Bone marrow (tissue), 2 donors: ENCODE measurements at places on chromosomes 12 and 14.

DNA sequence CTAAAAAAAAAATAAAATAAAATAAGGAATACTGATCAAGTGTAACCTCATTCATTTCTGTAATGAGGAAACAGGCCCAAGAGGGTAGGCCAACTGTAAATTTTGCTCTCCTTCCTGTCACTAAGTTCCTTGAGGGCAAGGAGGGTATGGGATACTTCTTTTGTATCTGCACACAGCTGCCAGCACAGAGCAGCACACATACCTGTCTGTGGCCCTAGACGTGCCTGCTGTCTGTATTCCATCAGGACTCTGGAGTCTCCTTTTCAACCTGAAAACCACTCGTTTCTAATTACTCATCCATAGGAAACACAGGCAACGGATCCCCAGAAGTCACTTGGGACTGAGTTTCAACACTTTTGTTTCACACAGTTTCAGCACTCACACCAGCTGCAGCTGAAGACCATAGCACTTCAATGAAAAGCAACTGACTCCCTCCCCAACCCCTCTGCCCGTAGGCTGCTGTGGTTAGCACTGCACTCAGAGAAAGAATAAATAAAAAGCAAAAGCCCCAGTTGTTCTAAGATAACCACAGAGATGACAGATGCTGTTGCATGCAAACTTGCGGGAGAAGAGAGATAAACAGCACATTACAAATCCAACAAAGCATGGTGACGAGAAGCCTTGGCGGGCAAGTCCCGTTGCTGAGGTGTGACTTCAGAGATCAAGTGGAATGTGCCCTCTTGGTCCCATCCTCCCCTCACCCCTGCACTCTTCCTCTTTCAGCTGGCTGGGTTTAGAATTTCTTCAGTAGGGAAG, 24.9 kb downstream of the CRACR2A start:
- DNase-seq, result no peak

GRCh38 chr12:49542592-49543160, 3.8 kb downstream of the KCNH3 start:
- no peak for DNase-seq

GRCh38 chr12:31245822-31246469, 80.0 kb downstream of the SINHCAF start:
- DNase-seq, result no peak

GRCh38 chr12:58757422-58757821, 162.9 kb downstream of the LRIG3 start:
- DNase-seq, result no peak

- no peak for DNase-seq
These were observed 36.5 kb downstream of the FBXO33 start for GRCh38 chr14:39395555-39396254.

DNA sequence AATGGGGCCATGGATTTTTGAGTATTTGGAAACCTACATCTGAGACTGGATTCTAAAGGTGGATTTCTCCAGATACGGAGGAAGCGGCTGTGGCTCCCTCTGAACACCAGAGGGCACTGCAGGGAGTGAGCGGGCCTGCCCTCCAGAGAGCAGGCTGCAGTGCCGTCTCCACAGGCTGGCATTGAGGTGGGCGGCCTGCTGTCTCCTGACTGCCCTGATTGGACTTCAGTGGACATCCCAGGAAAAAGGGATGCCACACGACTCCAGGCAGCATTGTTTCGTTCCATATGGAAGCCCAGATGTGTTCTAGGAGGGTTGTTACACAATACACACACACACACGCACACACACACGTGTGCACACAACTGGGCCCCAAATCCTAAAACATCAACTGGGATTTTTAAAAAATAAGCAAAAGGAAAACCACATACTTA, 20.9 kb upstream of the ANO2 start:
- no peak for DNase-seq

DNA sequence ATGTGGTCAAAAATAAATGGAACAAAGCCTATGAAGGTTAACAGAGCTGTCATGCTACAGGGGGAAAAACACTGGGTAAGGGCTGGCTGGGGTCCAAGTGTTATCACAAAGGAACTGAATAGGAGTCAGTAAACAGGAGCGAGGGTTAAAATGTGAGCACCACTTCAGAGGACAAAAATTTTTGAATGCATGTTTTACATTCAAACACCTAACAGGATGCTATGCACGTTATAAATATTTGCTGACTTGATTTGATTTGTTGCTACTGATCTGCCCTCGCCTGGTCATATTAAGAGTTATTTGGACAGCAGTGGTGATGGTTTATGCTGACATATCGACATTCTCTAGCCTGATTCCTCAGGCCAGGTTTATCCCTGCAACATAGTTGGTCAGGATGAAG, 7.4 kb upstream of the KTN1 start:
- no peak for DNase-seq

GRCh38 chr12:15122344-15122743, 98.9 kb downstream of the RERG start:
- no peak for DNase-seq

GRCh38 chr12:87760943-87761342, 268.3 kb downstream of the C12orf50 start:
- no peak for DNase-seq

DNA sequence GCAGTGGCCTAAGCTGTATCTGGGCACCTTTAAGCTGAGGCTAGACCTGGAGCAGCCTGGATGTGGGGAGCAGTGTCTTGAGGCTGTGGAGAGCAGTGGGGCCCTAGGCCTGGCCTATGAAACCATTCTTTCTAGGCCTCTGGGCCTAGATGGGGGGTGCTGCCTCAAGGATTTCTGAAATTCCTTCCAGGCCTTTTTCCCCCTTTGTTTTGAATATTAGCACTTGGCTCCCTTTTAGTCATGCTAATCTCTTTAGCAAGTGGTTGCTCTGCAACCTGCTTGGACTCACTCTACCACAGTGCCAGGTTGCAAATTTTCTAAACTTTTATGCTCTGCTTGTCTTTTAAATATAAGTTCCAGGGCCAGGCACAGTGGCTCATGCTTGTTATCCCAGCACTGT, 41.6 kb upstream of the RFX4 start:
- no peak for DNase-seq

DNA sequence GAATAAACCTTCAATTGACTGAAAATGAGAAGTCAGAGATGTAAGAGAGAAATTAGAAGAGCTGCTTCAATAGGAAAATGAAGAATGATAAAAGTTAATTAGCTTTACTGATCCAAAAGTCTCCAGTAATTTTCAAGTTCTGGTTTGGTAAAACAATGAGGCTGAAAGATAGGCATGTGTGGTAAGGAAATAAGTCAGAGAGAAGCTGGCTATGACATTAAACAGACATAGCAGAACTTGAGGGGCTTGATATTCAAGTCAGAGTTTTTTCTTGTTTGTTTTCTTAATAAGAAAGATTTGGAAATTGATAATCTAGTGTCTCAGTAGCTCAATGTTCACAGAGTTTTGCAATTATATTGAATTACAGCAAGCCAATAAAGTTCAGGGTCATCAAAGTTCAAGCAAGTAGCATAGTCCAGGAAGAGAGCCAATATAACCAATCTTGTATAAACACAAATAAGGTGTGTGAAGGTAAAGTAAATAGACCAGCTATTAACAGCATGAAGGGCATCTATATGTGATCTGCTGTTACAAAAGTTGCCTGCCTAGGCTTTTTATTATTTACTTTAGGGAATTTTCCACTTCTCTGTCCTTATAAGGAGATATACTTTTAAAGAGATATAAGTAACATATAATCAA, 1111.5 kb downstream of the TRHDE start:
- no peak for DNase-seq

DNA sequence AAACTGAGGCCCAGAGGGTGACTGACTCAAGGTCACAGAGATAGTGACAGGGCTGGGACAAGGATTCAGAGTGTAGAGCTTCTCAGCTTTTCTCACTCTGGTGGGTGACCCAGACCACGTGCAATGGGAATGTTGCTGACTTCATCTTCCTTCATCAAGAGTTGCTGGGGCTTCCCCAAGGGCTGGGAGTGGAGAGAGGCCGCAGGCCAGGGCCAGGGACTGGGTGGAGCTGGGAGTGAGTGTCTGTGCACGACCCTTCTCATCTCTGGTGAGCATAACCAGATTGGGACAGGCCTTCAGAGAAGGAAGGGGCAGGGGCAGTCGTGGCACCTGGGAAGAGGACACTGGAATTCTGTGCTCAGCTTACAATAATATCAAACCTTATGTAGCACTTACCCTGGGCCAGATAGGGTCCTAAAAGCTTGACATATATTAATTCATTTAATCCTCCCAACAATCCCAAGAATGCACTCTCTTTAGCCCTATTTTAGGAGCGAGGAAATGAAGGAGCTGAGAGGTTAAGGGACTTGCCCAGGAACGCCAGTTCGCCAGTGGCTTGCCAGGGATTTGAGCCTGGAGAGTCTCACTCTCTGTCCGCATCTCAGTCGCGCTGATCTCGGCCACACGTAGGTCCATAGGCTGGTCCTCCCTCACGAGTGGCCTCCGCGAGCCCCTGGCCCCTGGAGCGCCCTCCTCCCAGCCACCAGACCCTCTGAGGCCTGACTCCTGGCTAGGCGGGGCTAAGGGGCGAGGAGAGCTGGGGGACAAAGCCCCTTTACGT, 15.8 kb downstream of the KRT18 start:
- DNase-seq, result no peak

GRCh38 chr14:24534286-24534685, 26.2 kb upstream of the CMA1 start:
- DNase-seq, result no peak

DNA sequence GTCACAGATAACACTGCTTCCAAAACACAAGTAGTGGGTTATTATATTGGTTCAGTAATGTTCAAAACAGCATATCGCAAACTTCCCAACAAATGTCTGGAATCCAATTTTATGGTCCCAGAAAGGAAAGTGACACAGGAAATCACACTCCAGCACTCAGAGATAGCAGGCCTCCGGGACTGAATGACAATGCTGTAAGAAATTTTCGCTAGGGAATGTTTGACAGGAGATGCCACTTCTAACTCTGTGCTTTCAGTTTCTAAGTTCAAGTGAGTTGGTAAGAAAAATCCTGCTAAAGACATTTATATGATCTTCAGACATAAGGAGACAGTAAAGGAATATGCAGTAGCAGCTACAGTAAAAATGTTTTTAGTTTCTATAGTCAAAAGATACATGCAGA, 93.2 kb downstream of the SLC2A13 start:
- DNase-seq, result no peak

DNA sequence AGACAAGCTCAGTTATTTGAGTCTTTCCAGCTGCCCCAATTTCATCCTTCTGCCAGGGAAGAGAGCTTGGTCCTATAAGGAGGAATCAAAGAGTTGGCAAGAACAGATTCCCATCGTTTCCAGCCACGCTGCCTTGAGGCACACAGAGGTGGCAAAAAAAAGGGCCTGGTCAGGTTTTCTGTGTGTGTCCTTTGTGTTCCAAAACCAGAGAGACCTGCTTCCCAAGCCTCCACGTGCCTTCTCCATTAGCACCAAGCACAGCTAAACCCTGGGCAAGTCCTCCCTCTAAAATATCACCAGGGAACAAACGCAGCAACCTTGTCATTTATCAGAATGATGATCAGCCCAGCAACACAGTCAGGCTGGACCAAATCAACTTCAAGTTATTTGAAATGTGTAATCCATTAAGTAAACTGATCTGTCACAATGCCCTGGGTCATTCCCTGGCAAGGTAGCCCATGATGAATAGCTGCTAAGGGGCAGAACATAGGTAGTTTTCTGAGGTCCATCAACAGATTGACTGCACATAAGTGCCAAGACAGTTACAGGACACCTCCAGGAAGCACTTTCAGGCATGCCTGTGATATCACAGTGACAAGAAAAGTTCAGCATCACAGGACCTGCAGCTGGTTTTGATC, 28.6 kb upstream of the C12orf42 start:
- DNase-seq, result no peak

- DNase-seq, result no peak
These were observed 12.8 kb downstream of the CFAP73 start for GRCh38 chr12:113162102-113163029.

- no peak for DNase-seq
These were observed 1204.8 kb downstream of the GALC start for GRCh38 chr14:86788224-86788623.

- DNase-seq, result no peak
These were observed 261.9 kb downstream of the RASSF9 start for GRCh38 chr12:85574291-85574690.

- DNase-seq, result no peak
These were observed 8.4 kb upstream of the SIX1 start for GRCh38 chr14:60657456-60658210.

- no peak for DNase-seq
These were observed 106.5 kb downstream of the ETV6 start for GRCh38 chr12:11756022-11756421.

- DNase-seq, result no peak
These were observed 100.7 kb downstream of the DUSP6 start for GRCh38 chr12:89251342-89252271.

GRCh38 chr12:45590646-45591045, 138.9 kb upstream of the ARID2 start:
- no peak for DNase-seq

DNA sequence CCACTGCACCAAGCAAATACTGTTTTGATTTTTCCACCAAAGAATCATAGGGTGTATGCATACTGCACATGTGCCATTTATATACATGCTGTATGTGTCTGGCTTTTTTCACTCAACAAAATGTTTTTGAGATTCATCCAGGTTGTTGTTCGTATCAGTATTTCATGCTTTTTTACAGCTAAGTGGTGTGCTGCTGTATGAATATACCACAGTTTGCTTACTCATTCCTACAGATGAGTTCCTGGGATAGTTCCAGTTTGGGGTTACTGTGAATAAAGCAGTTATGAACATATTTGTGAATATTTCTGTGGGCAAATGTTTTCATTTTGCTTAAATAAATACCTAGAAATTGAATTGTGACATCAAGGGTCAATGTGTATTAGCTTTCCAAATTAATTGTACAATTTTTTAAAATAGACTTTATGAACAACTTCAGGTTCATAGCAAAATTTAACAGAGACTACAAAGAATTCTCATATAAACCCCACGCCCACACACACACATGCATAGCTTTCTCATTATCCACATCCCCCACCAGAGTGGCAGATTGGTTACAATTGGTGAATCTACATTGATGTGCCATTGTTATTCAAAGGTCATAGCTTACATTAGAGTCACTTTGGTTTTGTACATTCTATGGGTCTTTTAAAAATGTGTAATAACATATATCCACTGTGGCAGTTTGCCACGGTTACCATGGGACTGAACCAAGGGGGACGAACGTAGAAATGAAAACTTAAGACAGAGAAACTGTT, 6.9 kb upstream of the KRT6A start:
- no peak for DNase-seq

- no peak for DNase-seq
These were observed 774 bp upstream of the SLC2A13 start for GRCh38 chr12:40106655-40107054.

DNA sequence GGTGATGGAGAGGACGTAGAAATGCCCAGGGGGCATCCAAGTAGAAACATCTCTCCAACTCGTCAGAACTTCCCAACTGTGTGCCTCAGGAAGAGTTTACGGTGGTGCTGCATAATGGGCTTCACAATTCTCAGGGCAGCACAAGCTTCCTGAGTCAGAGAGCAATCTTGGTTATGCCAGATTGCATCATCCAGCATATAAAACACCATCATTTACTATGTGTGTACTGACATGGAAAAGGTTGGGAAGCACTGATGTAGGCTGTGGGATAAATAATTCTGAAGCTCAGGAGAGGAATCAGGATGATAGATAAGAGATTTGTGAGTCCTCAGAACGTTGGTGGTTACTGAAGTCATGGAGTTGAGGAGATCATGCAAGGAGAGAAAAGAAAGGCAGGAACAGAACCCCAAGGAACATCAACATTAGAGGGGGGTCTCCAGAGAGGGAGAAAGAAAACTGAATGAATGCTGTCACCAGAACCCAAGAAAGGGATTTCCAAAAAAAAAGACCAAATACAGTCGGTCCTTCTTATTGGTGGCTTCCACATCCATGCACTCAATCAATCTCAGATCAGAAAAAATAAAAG, 4.7 kb upstream of the NCKAP5L start:
- no peak for DNase-seq
